ENCODE measurements at places on chromosomes 4 and X.

DNA sequence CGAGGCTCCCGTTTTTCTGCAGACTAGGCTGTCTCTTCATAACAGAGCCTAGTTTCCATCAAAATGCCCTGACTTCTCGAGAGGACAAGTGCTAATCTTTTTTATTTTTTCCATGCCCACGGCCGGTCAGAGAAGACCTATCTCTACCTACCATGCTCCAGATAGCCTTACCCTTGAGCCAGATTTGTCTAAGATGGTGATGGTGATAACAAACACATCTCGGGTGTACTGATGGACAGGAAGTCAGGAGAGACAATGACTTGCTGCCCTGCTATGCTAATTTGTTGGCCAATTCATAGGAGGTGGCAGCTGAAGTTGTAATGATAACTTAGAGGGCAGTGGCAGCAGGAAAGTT, 42.2 kb upstream of the NKRF start:
- no peak for DNase-seq

GRCh38 chr4:158912806-158913205, 144.0 kb downstream of the FNIP2 start:
- DNase-seq, result no peak

- DNase-seq, result no peak
These were observed 417.3 kb downstream of the SPRY1 start for GRCh38 chr4:123813901-123814300.

GRCh38 chrX:12360383-12360782, 222.1 kb downstream of the FRMPD4 start:
- DNase-seq, result no peak

DNA sequence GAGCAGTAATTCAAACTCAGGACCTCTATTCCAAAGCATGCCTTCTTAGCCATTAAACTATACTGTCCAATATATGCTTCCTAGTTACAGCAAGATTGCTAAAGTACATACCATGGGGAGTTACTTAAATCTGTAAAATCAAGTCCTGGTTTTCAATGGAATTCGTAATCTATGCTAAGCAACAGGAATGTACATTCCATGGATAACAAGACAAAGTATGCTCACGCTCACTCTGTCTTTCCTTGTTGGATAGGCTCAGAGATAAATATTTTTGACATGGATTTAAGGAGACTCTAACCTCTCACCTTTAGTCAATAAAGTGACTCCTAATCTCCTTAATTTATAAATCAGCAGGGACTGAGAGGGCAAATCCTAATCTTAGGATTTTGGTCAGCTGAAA, 47.3 kb upstream of the STK26 start:
- no peak for DNase-seq

- no peak for DNase-seq
These were observed 498.6 kb downstream of the GRXCR1 start for GRCh38 chr4:43391069-43391468.

DNA sequence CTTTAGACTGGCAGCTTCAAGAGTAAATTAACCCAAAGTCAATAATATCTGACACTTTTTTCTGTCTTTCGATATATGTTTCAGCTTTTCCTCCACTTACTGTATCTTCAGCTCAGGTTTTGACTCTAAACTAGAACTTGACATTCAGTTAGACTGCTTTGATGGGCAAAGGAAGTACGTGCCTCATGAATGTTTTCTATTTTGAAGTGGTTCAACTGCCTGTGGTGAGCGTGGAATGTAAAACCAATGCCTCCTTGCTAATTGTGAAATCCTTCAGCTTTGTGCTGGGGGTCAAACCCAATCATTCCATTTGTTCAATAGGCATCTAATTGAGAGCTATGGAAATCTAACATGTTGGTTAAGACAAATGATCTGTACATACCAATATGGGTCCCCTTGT, 857.0 kb upstream of the HTR2C start:
- no peak for DNase-seq

GRCh38 chrX:30027636-30028035, 187.7 kb upstream of the MAGEB2 start:
- no peak for DNase-seq

GRCh38 chrX:119398974-119399771, at the start of gene SLC25A43:
Gene SLC25A43, plus strand, starts transcription at chrX:119399336. Its CDS starts 68 bp downstream, at chrX:119399404.
- DNase-seq, result no peak

DNA sequence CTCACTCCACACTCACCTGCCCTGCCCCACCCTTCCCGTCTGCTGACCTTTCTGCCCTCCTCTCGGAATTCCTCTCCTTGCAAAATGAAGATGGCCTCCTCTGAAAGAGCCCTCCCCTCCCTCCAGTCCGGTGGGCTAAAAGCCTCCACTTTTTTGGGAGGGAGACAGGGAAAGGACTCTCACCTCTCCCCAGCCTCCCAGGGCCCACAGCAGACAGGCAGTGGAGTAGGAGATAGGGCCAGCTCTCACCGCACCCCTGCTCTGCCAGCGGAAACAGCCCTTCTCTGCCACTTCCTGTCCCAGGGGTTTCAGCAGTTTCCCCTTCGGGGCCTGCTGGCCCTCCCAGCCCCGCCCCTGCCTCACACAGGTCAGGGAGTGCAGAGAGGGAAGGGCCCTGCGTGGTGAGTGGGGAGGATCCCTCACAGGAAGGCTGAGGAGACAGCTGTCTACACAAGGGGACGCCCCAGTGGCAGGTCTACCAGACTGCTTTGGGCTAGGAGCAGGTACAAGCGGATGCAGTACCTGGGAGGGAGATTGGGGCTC, 18.2 kb downstream of the ELF4 start:
- no peak for DNase-seq

DNA sequence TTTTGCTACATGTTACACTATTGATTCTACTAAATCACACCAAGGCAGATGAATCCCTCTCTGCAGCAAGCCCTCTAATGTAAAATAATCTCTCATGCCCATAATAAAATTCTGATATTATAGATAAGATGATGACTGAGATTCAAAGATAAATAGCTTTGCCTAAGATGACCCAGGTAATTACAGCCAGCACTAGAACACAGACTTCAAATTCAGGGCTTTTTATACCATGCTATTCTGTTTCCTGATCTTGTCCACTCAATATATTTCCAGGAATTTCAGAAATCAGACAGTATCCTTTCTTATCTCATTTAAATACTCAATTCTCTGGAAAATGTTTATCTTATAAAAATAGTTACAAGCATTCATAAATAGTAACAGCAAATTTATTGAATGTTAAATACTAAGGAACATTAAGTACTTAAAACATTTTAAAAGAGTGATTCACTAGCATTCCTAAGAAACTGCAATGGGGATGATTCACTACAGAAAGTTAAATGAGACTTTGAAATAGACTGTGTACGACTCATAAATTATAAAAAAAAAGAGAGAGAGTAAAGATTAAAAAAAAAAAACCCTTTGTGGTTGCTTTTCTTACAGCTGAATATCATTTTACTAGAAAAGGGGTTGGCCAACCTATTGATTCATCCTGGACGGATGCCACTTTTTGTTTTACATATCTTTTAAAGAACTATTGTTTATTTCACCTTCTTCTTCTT, 45.8 kb upstream of the IL21 start:
- no peak for DNase-seq

GRCh38 chr4:88185906-88186305, 27.5 kb upstream of the ABCG2 start:
- DNase-seq, result no peak

- DNase-seq, result no peak
These were observed 57.3 kb upstream of the SHISA3 start for GRCh38 chr4:42339935-42340406.

- no peak for DNase-seq
These were observed 654 bp upstream of the STS start for GRCh38 chrX:7146703-7147412.

DNA sequence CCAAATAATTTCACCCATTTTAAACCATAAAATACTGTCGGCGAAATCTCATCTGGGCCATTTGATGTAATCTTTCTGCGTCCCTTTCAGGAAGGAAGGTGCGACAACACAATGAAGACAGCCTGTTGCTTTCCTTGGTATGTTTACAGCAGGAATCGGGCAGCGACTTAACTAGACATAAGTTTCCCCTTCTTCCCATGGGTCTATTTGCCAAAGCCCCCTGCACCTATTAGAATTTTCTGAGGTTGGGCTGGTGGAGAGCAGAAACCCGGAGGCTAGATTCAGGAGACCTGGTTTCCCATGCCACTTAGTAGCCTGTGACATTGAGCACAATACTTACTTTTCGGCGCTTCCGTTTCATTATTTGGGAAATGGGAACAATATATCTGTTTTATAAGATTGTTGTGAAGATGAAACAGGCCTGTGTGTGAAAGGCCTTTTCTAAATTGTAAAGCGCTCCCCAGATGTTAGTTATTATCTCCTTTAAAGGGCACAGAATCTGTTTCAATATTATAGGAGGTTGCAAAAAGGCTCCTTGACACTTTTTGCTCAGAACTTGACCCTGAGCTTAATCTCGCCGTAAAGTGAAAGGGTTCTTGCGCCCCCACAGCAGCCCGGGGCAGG, 552 bp upstream of the AFF1 start:
- DNase-seq, result no peak

- DNase-seq, result no peak
These were observed 208.3 kb upstream of the LEF1 start for GRCh38 chr4:108377021-108377420.

DNA sequence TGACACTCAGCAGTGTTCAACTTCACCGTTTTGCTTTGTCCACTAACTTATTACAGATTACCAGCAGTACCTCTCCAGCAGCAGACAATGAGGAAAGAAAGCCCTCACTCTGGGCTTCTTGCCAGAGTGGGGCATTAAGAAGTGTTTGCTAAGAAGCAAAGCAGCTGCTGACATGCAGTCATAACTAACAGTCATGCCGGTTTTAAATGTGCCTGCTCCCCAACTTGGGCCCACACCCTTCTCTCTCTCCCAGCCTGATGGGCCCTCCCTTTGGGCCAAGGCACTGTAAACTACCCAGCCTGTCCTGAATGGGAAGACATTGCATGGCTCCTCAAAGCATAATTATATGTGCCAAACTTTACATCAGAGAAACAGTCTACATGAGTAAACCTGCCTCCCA, 54.6 kb upstream of the HHIP start:
- DNase-seq, result no peak

- DNase-seq, result no peak
These were observed 2.8 kb downstream of the MXD4 start for GRCh38 chr4:2259036-2259540.

DNA sequence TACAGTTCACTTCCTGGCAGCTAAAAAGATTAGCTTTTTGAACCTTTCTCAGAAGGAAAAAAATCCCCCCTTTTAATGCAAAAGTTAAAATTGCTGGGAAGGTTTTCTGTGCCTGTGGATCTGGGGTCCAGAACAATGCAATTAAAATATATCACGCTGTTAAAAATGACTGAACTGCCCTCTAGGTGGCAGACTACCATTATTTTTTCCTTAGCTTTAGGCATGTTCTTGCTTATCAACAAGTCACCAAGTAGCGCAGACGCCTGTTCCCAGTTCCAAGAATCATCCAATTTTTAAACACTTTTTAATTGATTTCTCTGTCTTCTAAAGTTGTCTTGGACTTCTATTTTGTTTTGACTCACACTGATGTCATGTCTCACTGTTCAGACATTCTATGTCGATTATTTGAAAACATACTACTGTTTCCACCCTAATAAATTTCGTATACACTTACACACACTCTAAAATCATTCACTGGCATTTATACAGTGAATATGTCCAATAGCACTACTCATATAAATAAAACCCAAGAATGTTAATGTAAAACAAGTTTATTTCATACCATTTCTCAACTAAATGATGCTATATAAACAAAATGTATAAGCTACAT, 661.6 kb downstream of the RAPGEF2 start:
- peak; percentile 9 for DNase-seq

DNA sequence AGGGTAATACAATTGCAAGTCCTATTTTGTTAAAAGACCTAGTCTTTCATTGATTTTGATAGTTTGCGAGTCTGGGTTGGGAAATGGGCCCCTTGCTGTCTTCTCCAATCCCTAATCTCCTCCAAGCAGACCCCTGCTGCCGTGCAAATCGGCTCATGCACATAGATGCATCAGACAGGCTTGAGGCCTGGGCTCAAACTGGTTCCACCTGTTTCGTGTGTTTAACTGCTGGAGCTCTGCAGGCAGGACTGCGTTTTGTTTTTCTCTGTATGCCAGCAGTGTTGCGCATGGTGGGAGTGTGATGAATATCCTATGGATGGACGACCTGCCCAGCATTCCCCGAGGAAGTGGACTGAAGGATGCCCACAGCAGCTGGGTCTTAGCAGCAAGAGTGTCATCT, 133.9 kb downstream of the PDGFRA start:
- DNase-seq, result no peak

DNA sequence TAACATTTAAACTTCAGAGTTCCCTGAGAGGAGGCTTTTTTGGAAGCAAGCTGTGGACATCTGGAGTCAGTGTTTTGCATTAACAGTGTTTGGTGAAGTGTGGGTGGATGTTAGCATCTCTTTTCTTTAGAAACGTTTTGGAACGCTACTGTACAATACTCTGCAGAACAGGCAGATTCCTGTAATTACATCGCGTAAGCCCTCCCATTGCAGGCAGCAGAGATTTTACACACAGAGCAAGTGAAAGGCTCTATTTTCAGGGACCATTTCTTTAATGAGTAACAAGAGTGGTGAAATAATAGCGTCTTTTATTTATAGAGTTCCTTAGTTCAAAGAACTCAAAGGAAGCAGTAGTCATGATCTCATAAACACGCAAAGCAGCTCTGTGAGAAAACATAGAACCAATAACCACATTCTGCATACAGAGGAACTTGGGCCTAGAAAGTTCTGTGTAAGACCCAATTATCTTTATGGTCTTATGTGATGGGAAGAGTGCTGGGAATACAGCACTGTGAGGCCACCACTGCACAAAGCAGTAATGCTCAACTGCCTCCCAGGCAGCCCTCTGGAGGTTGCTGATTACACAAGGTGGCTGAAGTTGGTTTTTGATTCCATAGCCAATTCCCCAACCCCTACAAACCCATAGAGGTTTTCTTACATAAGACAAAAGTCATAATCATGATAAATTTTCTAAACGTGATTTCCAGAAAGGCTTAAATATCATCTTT, 298.7 kb upstream of the EPHA5 start:
- DNase-seq, result no peak

DNA sequence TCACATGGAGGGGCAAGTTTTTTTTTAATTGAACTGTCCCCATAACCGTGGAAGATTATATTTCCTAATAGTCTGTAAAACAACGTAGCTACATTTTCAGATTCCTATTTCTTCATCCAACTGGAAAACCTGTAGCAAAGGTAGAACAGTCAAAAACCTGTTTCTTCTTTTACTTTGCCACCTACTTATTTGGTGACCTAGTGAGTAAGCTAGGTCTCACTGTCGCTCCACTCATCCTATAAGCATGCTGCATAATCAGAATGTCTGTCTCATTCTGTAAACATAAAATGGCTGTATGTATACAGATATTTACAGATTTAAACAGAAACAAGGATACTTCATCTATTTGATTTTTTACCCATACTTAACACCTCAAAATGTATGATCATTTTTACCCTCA, 20.4 kb downstream of the MAML3 start:
- no peak for DNase-seq

- DNase-seq, result no peak
These were observed 309.4 kb downstream of the ARHGAP24 start for GRCh38 chr4:85784348-85784747.

GRCh38 chrX:63737131-63737921, 47.7 kb downstream of the ARHGEF9 start:
- DNase-seq, result no peak

- no peak for DNase-seq
These were observed 1036.2 kb upstream of the GRID2 start for GRCh38 chr4:91267543-91267942.
